IPS DF 19.7 (cell line): ENCODE measurements at places on chromosomes 2 and 18.
A peak's percentile ranks its signal among the peaks of the same experiment; 100 is the strongest.

GRCh38 chr2:188940171-188940570, 34.0 kb upstream of the COL3A1 start:
- no peak for DNase-seq

GRCh38 chr2:72989770-72990556, 72.6 kb downstream of the EMX1 start:
- DNase-seq, result no peak

DNA sequence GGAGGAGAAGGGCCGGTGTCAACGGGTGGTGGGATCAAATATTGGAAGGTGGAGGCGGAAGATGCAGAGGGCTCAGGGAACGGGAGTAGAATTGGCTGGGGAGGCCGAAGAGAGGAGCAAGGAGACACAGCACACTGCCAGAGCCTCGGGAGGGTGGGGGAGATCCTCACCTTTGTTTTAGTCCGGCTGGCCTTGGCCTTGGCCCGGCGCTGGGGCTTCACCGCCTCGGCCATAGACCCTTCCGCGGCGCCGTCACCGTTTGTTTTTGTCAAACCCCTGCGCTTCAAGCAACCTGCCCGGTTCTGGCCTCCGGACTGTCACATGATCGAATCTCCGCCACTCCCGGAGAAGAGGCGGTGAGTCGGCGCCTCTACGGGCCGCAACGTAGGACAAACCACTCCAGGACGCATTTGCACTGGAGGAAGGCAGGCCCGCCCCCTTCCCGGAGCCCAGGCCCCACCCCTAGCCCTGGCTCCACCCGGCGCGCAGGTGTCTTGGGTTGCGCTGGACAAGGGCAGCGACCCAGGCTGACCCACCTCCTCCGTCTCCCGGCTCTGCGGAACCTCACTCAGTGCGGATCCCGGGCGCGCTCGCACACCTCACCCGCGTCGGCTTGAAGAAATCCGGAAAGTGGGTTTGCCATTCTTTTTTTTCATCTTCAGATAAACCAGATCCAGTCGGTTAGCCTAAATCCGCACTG, at the start of gene EPG5:
Gene EPG5 (minus strand): TSS at position 323 of the 700 bp plus-strand sequence. CDS start 90 bp downstream, at position 233.
- DNase-seq, result peak; percentile 92

DNA sequence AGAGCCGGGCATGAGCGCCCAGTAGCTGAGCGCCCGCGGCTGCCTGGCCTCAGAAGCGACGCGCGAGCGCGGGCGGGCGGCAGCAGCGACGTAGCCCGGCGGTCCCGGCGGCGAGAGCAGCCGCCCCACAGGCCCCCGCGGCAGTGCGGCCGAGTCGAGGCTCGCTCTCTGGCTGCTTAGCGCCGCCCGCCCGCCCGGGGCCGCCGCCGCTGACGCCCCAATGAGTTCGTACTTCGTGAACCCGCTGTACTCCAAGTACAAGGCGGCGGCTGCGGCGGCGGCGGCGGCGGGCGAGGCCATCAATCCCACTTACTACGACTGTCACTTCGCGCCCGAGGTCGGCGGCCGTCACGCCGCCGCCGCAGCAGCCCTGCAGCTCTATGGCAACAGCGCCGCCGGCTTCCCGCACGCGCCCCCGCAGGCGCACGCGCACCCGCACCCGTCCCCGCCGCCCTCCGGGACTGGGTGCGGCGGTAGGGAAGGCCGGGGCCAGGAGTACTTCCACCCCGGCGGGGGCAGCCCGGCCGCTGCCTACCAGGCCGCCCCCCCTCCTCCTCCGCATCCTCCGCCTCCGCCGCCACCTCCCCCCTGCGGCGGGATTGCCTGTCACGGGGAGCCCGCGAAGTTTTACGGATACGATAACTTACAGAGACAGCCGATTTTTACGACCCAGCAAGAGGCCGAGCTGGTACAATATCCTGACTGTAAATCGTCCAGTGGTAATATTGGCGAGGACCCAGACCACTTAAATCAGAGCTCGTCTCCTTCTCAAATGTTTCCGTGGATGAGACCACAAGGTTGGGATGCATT, 847 bp downstream of the HOXD8 start:
- DNase-seq, result no peak

GRCh38 chr2:57296795-57297517, 749.6 kb upstream of the VRK2 start:
- DNase-seq, result no peak

DNA sequence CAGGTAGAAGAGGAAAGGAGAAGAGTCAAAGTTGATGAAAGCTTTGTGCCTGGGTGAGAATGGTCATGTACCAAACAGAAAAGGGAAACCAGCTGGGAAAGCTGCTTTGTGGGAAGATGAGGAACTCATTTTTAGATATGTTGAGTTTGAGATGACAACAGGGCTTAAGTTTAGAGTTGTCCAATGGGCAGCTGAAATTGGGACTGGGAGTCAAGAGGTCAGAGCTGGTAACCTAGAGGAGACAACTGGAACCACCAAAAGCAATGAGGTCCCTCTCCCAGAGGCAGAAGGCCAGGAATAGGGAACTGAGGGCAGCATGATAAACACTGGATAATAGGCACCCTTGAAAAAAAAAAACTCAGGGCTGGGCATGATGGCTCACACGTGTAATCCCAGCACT, 48.8 kb downstream of the SLC4A1AP start:
- no peak for DNase-seq

- no peak for DNase-seq
Observed at GRCh38 chr18:46678785-46679399, 21.9 kb upstream of the LOXHD1 start.

DNA sequence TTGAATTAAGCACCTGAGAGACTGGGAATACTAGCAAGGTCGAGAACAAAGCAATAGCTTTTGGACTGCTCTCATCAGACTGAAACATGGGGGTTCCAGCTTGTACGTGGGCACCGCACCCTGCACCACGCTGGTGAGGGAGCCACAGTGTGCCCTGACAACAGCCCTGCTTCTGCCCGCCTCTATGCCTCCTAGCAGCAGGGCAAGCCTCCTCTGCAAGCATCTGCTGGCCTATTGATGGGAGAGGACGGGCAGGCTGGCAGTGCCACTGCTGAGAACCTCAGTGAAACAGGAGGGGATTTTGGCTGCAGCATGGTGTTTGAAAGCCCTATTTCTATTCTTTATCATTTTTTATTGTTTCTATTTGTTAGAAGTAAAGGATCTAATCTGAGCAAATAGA, 146.1 kb upstream of the OTOS start:
- DNase-seq, result no peak

DNA sequence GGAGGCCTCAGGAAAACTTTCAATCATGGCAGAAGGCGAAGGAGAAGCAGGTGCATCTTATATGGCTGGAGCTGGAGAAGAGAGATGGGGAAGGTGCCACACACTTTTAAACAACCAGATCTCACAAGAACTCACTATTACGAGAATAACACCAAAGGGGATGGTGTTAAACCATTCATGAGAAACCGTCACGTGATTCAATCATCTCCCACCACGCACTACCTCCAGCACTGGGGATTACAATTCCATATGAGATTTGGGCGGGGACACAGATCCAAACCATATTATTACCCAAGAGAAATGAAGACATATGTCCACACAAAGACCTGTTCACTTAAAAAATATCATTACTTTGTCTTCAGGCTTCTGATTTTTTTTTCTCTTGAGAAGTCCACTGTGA, 518.5 kb downstream of the DCDC2C start:
- DNase-seq, result no peak

GRCh38 chr2:19358242-19359020, at the start of gene OSR1:
OSR1 (minus strand) TSS chr2:19358623; CDS start chr2:19353805, 4,818 bp downstream.
- no peak for DNase-seq

- no peak for DNase-seq
Observed at GRCh38 chr2:53672881-53673522, 94.6 kb upstream of the CHAC2 start.

- DNase-seq, result no peak
Observed at GRCh38 chr2:167135706-167136105, 247.4 kb downstream of the XIRP2 start.

DNA sequence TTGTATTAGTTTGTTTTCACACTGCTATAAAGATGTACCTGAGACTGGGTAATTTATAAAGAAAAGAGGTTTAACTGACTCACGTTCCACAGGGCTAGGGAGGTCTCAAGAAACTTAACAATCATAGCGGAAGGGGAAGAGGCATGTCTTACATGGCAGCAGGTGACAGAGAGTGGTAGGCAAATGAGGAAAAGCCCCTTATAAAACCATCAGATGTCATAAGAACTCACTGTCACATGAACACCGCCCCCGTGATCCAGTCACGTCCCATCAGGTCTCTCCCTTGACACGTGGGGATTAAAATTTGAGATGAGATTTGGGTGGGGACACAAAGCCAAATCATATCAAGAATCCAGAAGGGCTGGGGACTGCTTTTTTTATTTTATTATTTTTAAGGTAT, 120.0 kb downstream of the GALNT14 start:
- no peak for DNase-seq

GRCh38 chr2:175766880-175767279, 235.2 kb downstream of the LNPK start:
- no peak for DNase-seq

DNA sequence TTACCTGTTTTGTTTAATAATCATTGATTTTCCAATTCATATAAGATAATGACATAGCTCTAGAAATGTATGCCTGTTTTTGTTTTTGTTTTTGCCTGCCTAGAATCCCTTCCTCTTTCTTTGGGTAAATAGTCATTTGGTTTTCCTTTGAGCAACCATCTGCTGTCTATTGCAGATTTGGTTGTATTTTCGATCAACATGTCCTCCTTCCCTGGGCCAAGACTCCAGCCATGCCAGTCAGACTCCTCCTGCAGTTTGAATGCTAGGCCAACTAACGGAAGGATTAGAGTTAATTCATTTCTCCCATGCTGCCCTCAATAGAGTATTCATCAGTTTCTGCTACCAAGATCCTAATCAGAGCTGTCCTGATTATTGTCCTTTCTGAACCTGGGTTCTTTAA, 67.1 kb downstream of the MAIP1 start:
- DNase-seq, result no peak

DNA sequence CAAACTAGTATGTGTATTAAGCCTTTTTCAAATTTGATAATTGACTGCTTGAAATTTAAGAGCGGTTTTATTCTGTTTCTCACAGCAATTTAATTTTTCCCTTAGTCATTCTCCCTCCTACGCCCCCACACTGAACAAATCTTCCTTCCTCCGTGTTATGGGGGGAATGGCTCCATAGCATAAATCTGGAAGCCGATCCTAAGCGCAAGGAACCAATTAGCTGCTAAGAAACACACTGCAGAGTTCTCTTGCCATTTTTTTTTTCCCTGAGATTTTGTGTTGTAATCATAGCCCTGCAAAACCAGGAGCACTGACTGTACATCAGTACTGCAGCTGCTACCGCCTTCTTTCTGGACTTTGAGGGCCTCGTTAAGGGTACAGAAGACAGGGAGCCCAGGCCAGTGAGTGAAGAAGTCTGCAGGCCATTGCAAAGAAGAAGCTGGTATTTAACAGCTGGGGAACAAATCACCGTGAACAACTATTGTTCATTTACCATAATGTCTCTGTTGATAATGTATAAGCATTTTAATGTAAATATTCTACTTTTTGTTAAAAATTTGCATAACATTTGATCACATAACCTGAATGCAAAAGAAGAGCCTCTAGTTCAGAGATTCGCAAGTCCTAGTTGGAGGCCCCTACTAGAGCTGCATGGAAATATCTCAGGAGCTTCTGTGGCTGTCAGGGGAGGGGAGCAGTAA, 264.0 kb downstream of the LRATD1 start:
- DNase-seq, result no peak

- DNase-seq, result no peak
Observed at GRCh38 chr2:38322224-38322914, 54.7 kb downstream of the ATL2 start.
